ENCODE measurements at places on chromosomes 4 and X.

DNA sequence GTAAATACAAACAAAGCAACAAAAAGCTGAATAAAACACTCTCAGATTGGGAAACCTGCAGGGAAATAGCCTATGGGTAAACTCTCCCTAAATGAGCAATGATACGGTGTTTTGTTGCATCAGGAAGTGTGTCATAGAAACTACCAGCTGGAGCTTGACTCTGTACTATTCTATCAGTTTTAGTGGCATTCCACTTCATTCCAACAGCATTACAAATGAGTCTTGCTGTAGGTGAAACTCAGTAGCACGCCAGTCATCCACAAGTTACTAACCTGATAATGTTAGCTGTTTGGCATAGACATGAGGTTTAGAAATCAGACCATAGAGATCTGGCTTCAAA lies 24.9 kb downstream of the FGFBP1 start:
- no peak for DNase-seq

- DNase-seq, result no peak
Observed at GRCh38 chr4:152115794-152116193, 355.0 kb upstream of the GATB start.

- DNase-seq, result no peak
Observed at GRCh38 chrX:24528605-24529004, 63.5 kb downstream of the PDK3 start.

- DNase-seq, result no peak
Observed at GRCh38 chr4:78372355-78372988, 179.1 kb upstream of the ANXA3 start.

- DNase-seq, result no peak
Observed at GRCh38 chr4:140790765-140791164, 34.6 kb upstream of the TBC1D9 start.

DNA sequence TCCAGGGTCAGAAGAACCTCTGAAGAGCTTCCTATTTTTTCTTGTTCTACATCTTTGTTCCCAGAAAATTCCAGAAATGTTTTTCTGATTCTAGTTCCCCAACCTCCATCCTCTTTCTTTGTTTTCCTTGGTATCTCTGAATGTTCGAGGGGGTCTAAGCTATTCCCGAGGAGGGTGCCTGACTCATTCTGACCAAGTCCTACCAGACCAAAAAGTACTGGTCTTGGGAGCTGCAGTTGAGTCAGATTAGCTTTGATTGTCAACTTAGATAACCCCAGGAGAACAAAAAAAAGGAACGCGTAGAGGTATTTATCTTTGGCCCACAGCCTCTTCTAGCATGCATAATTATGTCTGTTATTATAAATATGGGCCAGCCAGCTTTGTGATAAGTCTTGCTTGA lies 12.1 kb upstream of the TENM3 start:
- no peak for DNase-seq

- DNase-seq, result no peak
Observed at GRCh38 chrX:118579417-118579816, 83.8 kb downstream of the DOCK11 start.

DNA sequence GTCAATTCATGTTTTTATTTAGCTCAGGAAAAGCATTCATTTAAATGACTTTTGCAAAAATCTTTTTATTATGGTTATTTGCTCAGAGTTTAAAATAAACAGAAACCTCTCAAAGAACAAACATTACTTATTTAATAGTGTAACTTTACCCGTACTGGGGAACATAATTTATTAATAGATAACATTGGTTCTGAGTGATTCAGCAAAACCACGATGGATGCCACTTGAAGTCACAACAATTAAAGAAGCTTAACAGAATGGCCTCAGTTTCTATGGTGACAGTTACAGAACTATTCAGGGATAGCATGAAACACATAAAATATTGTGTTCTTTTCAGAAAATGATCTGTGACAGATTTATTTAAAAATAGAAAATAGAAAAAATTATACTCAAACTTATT lies 368.7 kb downstream of the CCSER1 start:
- DNase-seq, result no peak

- no peak for DNase-seq
Observed at GRCh38 chr4:10579648-10580047, 104.9 kb downstream of the CLNK start.

DNA sequence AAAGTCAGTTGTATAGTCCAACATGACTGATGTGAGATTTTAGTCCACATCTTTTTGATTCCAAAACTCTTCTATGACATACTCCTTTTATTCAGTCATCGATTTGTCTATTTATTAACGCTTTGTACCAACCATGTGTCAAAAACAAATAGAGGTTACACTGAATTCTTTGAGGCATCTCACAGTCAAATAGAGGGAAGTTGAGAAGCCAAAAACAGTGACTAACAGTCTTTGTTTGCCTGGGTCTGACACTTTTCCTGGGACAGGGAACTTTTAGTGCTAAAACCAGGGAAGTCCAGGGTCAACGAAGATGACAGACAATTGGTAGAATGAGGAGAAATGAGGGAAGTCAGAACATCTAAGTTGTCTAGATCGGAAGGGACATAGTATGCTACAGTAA lies 169.9 kb upstream of the HS3ST1 start:
- no peak for DNase-seq

- no peak for DNase-seq
Observed at GRCh38 chr4:163662768-163663167, 168.3 kb downstream of the TMA16 start.

DNA sequence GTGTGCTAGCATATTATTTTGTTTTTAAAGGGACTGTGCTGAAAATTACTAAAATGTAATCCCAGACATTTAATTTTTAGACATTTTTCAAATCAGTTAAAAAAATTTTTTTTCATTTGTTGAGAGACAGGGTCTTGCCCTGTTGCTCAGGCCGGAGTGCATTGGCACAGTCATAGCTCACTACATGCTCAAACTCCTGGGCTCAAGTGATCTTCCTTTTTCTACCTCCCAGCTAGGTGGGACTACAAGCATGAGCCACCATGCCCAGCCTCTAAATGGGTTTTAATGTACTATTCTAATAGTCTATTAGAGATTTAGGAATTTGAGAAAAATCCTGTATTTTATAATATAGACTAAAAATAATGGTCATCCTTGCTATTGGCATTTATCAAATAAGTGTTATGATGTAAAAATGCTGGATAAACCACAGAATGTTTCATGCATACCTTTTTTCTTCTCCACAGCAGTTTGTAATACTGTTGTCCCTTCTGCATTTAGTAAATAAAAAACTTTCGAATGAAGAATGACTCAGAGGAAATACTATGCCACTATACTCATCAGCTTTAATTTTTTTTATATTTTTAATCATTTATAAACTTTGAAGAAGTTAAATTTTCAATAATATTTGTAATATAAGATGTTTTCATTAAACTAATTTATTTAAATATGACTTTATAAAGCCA lies 29.9 kb downstream of the CPEB2 start:
- DNase-seq, result no peak

DNA sequence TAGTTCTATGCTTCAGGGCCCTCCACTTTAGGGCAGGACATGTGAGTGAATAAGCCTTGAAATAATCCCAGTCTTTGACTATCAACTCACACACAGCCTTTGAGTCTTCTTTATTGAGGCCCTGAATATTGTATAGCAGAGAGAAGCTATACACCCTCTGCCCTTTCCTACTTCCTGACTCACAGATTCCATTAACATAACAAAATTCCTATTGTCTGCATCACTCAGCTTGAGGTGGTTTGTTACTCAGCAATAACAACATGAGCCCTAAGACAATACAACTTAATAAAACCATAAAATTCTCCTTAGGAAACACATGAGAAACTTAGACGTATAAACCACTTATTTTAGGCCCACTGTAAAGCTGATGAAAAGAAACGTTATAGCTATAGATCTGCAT lies 680.3 kb upstream of the DIAPH2 start:
- no peak for DNase-seq

GRCh38 chrX:18010253-18010652 lies 149.2 kb upstream of the RAI2 start:
- DNase-seq, result no peak

GRCh38 chr4:79979785-79980437 lies 93.1 kb downstream of the ANTXR2 start:
- DNase-seq, result no peak

- no peak for DNase-seq
Observed at GRCh38 chr4:160836431-160836830, 1327.4 kb downstream of the FSTL5 start.

DNA sequence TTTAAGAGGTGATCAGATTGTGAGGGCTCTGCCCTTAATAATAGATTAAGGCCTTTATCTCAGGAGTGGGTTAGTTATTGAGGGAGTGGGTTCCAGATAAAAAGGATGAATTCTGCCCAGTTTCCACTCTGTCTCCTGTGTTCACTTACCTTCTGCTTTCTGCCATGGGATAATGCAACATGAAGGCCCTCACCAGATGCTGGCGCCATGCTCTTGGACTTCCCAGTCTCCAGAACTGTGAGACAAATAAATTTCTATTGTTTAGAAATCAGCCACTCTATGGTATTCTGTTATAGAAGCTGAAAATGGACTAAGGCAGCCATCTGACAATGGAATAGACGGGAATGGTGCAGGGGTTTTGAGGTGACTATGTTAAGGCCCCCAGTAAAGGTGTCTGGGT lies 6.9 kb upstream of the RELL1 start:
- no peak for DNase-seq

GRCh38 chr4:140088323-140088967 lies 65.5 kb downstream of the MAML3 start:
- no peak for DNase-seq

DNA sequence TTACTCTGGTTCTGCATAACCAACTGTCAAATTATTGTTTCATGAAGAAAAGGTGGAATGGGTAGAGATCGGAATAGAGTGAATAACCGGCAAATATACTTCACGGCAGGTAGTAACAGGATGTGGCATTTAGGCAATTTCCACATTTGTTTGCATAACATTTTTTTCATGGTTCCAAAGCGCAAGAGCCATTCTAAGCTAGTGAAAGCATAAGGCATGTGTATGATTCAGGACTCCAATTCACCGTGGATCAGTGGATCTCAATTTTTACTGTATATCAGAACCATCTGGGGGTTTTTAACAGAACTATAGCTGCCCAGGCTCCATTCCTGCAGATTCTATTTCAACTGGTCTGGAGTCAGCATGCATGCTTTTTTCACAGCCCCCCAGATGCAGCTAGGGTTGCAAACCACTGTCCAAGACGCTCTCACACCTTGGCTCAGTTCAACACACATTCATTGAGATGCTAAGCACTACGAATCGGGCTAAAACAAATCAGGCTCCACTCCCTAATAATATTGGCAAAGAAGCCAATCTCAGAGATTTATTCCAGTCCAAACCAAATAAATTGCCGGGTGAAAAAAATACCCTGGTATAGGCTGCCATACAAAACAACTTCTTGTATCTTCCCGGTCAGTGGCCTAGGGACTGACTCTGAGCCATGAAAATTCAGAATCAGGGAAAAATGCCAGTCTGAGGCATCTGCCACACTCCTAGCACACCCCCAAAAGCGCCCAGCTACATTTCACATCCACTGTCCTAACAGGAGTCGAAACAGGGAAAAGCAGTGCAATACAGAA lies 30.0 kb downstream of the AFAP1 start:
- DNase-seq, result peak; percentile 66

GRCh38 chr4:139789096-139789654 lies 123.6 kb downstream of the MGST2 start:
- DNase-seq, result no peak

DNA sequence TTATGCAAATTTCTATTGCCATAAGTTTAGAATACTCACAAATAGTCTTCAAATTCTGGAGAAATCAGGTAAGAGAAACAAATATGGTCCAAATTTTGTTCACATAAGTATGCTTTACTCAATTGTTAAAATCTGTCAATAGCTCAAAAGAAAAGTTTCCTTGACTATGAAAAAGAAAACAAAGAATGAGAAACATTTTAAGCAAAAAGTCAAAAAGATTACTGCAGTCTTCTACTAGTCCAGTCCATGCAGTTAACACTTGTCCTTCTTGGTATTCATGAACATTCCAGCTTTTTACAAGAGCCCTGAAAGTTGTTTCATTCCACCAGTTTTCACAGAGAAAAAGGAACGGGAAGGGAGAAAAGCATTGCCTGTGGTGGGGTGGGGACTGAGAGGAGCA lies 54.7 kb upstream of the ZXDA start:
- no peak for DNase-seq

DNA sequence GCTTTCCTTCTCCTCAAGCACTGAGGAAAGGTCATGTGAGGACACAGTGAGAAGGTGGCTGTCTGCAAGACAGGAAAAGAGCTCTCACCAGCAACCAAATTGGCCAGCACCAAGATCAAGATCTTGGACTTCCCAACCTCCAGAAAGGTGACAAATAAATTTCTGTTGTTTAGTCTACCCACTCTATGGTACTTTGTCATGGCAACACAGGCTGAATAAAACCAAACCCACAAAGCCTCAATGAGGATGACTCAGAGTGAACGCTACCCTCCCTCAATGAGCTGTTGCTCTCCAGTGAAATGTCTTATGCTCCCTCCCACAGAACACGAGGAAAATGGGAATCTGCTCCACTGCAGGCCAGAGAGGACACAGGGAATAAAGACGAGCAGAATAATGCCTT lies 244.1 kb downstream of the RAB28 start:
- no peak for DNase-seq

- DNase-seq, result no peak
Observed at GRCh38 chr4:168637872-168638756, 141.3 kb downstream of the PALLD start.

DNA sequence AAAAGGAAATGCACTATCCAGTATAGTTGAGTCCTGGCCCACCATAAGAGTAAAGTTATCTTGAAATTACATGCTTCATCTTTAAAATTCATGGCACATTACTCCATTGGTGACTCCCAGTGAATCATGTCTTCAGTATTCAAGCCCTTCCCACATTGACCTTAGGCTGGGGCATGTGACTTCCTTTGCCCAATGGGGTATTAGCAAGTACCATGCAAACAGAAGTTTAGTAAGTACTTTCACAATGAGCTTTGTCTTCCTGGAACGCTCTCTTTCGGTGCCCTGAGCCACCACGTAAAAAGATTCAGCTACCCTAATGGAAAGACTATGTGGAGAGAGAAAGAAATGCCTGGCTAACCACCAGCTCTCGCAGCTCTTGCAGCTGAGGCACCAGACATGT lies 235.4 kb downstream of the HNRNPD start:
- no peak for DNase-seq

GRCh38 chr4:83767067-83767466 lies 231.2 kb downstream of the GPAT3 start:
- no peak for DNase-seq

DNA sequence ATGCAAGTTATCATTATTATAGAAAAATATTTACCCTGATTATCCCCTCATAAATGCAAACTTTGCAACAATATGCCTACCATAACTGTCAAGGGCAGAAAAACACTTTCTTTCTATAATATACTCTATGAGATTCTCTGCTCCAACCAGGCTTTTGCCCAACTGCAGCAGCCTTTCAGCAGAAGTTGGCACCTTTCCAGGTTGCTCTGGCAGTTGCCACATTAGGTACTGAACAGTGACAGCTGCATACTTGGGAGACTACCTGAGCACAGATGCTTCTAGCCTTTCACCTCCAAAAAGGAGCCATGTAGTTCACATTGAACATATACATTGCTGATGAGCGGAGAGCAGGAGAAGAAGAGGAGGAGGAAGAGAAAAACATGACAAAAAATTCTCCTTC lies 69.5 kb upstream of the BRWD3 start:
- DNase-seq, result peak; percentile 15
